NCI-H146 (cell line): ENCODE measurements at places on chromosomes 2 and 18.
A peak's percentile ranks its signal among the peaks of the same experiment; 100 is the strongest.

DNA sequence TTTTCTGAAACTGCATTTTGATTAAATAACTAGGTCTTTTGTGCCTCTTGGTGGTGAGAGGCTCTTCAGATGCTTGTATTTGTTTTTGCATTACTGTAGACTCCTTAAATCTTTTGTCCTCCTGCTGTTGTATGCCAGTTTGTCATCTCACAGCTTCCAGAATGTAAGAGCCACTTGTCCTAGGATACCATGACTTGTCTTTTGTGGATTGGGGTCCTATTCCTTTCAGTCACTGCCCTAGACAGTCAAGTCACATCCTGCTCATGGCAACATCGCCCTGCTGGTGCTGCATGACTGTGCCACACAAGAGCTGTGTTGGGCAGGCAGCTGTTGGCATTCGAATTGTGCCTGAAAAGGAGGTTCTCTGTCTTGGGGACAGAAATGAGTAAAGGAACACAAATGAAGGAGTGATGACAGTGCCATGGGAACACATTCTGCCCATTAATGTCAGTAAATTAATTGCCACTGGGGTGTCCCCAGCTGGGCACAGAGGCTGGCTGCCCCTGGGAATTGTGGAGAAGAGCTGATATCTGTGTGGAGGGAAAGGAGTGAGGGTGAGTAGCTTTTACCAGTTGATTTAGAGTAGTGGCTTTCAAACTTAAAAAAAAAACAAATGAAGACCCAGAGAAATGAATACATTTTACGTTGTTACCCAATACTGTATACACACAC, 140.3 kb downstream of the ARL6IP6 start:
- no peak for DNase-seq

DNA sequence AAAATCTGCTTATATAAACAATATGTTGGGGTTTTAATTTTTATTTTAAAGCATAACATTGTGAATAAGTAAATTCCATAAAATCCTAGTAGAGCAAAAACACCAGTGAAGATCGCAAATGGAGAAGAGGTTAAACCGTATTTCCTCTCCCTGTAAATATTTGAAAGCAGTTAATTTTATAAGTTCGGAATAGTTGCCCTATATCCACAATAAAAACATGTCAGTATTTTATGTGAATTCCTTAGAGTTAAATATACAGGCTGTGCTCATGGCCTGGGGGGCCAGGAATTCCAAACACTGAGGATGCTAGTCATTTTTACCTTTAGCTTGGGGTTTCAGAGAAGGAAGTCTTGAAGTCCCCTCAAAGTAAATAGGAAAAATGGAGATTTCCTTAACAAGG, 135.0 kb downstream of the FIGN start:
- DNase-seq: no peak

DNA sequence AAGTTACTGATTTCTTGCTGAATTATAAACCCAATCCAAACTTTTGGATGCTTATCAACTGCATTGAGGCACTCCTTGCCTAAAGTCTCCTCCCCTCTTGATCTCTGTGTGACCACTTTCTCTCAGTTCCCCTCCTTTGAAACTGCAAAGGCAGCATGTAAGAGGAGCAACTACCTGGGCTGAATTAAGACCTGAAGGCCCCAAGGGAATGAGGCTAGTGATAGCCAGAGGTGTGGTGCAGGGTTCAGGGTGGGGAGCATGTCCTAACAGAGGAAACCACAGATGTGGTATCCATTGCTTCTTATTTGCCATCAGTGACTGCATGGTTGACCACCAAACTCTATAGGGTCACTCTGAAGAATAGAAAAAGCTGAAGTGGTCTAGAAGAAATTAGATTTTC, 557.9 kb downstream of the TNS1 start:
- DNase-seq: no peak

- DNase-seq: no peak
Observed at GRCh38 chr2:95056044-95056443, 30.5 kb downstream of the MAL start.

- no peak for DNase-seq
Observed at GRCh38 chr2:238242731-238243495, 3.1 kb upstream of the HES6 start.

GRCh38 chr2:1868683-1869141, 124.4 kb upstream of the PXDN start:
- no peak for DNase-seq

- DNase-seq: no peak
Observed at GRCh38 chr18:58991167-58991798, 126.6 kb downstream of the ZNF532 start.

- DNase-seq: peak; percentile 56
Observed at GRCh38 chr2:47767880-47768609, 14.9 kb upstream of the MSH6 start.

DNA sequence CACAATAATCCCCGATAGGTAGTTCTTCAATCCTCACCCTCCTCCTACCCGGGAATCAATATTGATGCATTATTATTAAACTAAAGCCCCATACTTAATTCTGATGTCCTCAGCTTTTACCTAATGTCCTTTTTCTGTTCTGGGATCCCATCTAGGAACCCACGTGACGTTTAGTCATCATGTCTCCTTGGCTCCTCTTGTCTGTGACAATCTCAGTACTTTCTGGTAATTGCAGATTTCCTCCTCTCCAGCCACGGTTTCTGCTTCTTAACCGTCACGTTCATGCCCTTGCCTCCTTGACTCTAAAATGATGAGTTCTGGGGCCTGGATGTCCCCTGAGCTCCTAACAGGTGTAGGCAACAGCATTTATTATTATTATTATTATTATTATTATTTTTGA, 2.9 kb upstream of the DGKD start:
- no peak for DNase-seq

GRCh38 chr2:55164534-55165480, 67.3 kb downstream of the CLHC1 start:
- DNase-seq: no peak

GRCh38 chr2:61179701-61180639, 18.0 kb downstream of the C2orf74 start:
- no peak for DNase-seq

DNA sequence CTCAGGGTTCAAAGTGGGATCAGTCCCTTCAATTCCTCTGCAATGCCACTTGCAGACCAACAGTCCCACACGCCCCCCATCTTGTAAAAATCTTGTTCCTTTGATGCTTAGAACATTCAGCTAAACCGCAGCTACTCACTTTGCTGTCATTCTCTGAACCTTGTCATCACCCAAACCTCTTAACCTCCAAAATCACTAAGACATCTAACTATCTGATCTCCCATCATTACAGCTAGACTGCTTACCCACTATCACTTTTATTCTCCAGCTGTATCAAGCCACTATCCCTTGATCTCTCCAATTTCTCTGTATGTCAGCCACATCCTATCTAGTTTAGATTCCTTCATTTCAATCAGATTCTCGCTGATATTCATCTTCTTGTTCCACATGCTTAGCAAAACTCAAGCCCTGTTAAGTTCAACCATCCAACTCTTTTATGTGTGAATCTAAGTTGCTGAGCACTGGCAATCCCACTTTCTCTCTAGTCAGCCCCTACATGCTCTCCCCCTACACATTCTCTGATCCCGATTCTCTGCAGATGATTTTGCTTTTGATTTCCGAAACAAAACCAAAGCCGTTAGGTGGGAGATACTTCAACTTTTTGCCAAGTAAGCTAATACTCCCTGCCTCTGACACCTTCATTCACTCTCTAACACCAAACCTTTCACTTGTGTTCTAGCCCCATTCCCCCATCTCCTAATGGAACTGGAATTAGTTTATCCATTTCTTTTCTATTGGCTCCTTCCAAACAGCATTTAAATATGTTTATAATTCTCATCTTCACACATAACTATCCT, 4.6 kb downstream of the GTF3C2 start:
- no peak for DNase-seq
